Activated CD8-positive, alpha-beta T cell treated with anti-CD3 and anti-CD28 coated beads for 36 hours (primary cell): ENCODE measurements at places on chromosomes 4 and X. TPM values are rescaled to one million over a fixed set of nuclear protein-coding genes. Genes with fewer than 3 reads are reported as not detected.

PI4K2B gene
- total RNA-seq: 38.6 TPM

ASB11 gene
- not detected for total RNA-seq

PABPC4L gene
- not detected for total RNA-seq

FSTL5 gene
- total RNA-seq: not detected

DMD gene
- total RNA-seq: 0.27 TPM

SYTL4 gene
- total RNA-seq: not detected

RXFP1 gene
- not detected for total RNA-seq

STATH gene
- total RNA-seq: not detected

PNMA3 gene
- 1.1 TPM for total RNA-seq

TCEAL9 gene
- 6.8 TPM for total RNA-seq

HSFX3 gene
- not detected for total RNA-seq

PCYT1B gene
- 0.04 TPM for total RNA-seq

SLC10A3 gene
- 14.1 TPM for total RNA-seq

TEX13D gene
- 0.23 TPM for total RNA-seq

CT45A5 gene
- not detected for total RNA-seq

MFAP3L gene
- 0.85 TPM for total RNA-seq

ANXA3 gene
- 0.63 TPM for total RNA-seq
